ENCODE measurements at places on chromosomes 1 and 21.

DNA sequence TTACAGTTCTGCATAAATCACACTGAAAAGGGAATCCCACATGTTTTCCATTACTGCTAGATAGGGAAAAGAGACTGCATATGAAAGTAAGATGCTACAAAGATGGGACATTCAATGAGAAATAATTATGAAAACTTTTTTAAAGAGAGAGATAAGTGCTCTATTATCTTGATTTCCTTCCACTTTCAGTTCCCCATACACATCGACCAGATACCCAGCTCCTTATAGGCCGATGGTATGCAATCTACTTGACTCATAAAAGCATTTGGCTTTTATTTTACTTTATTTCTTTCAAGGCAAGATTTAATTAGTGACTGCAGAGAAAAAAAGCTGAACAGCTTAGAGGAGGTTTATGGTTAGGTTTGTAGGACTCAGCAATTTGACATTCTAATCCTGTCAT lies 13.1 kb downstream of the BRINP2 start:
- no peak for DNase-seq

GRCh38 chr1:63411066-63411465 lies 43.6 kb downstream of the ALG6 start:
- no peak for DNase-seq

- DNase-seq, result no peak
Measured at GRCh38 chr1:119647228-119647733, 785 bp downstream of the ZNF697 start.

DNA sequence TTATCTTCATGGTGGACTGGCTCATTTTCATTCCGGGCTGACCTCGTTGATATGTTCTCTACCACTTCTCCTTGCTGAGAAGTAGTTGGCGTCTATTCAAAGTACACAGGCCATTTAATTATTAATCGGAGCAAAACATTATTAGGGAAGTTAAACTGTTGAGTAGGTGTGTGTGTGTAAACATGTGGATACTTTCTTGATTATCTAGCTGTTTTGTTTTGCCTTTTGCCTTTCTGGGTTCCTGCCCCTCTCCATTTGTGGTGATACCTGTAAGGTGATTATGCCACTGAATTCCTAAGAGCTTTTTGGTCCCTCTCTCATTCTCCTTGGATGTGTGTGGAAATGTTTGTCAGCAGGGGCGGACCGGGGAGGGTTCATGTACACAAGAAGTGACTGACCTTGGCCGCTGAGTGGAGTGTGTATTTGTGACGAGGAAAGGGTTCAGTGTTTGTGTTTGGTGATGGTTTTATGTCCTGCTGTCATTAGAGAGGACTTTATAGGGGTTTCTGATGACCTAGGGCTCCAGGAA lies 56.6 kb upstream of the PPP2R5A start:
- no peak for DNase-seq

GRCh38 chr1:204562075-204562990 lies 46.1 kb downstream of the MDM4 start:
- DNase-seq, result no peak

DNA sequence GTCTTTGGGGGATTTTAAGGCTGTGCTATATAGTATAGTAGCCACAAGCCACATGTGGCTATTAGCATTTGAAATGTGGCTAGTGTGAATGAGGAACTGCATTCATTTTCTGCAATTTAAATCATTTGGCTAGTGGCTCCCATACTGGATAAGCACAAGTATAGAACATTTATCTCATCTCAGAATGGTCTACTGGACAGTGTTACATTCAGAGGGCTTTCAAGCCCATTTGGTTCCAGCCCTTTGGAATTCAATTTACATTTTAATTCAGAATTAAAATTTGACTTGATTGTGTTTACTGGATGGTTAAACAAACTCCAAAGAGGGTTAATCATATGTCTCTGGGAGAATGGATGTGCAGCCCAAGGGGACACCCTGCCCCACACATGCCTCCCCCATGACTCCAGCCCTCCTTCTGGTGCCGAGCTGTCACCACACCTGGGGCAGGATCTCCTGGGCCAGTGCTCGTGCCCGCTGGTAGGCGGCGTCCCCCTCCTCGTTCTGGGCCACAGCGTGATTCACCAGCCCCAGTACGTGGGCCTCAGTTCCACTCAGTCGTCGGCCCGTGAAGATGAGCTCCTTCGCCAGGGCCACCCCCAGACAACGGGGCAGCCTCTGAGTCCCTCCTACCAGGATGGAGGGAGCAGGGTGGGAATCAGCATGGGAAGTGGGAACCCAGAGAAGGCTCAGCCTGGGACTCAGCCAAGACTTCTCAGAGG lies 17.2 kb downstream of the ECHDC2 start:
- DNase-seq, result no peak

All from activated T-cell treated with anti-CD3 and anti-CD28 coated beads for 24 hours (primary cell).